ENCODE measurements at places on chromosomes 1 and 21. TPM values are rescaled to one million over a fixed set of nuclear protein-coding genes. Genes with fewer than 3 reads are reported as not detected.

- H3K27me3 ChIP-seq: peaks cover 5% of the 10 kb centered on the region
- no peak for DNase-seq
- H3K36me3 ChIP-seq: no peaks in the 10 kb centered on the region
- H3K4me1 ChIP-seq: no peaks in the 10 kb centered on the region
Measured at GRCh38 chr1:12636098-12636950, 7.6 kb upstream of the AADACL4 start.

- no peaks in the 10 kb centered on the region for H3K4me1 ChIP-seq
- no peak overlapping the region for H3K4me3 ChIP-seq
- peak; percentile 86 for DNase-seq
- H3K36me3 ChIP-seq: no peaks in the 10 kb centered on the region
- no peak overlapping the region for H3K27ac ChIP-seq
- H3K27me3 ChIP-seq: no peaks in the 10 kb centered on the region
Measured at GRCh38 chr1:33086384-33086850, 5.5 kb downstream of the AZIN2 start.

GRCh38 chr1:247716546-247716945, at the start of gene OR6F1:
TSS of gene OR6F1 (minus strand) at chr1:247716646. CDS start at chr1:247712755, 3,891 bp downstream.
- no peak within 1 kb of the TSS for H3K4me3 ChIP-seq
- no peaks in the 10 kb centered on the region for H3K36me3 ChIP-seq
- H3K27me3 ChIP-seq: no peaks in the 10 kb centered on the region
- DNase-seq: no peak
- no peaks in the 10 kb centered on the region for H3K4me1 ChIP-seq

GRCh38 chr1:81330521-81330920, 470.2 kb upstream of the ADGRL2 start:
- no peak overlapping the region for H3K4me3 ChIP-seq
- no peak overlapping the region for H3K27ac ChIP-seq
- DNase-seq: no peak
- H3K36me3 ChIP-seq: no peaks in the 10 kb centered on the region
- no peaks in the 10 kb centered on the region for H3K27me3 ChIP-seq

- no peak overlapping the region for H3K27ac ChIP-seq
- no peak for DNase-seq
Measured at GRCh38 chr1:106613068-106613467, 443.4 kb upstream of the PRMT6 start.

GRCh38 chr1:109391626-109392025, 6.1 kb downstream of the SORT1 start:
- H3K36me3 ChIP-seq: no peaks in the 10 kb centered on the region
- H3K4me3 ChIP-seq: peak overlapping the region; percentile 34

DNA sequence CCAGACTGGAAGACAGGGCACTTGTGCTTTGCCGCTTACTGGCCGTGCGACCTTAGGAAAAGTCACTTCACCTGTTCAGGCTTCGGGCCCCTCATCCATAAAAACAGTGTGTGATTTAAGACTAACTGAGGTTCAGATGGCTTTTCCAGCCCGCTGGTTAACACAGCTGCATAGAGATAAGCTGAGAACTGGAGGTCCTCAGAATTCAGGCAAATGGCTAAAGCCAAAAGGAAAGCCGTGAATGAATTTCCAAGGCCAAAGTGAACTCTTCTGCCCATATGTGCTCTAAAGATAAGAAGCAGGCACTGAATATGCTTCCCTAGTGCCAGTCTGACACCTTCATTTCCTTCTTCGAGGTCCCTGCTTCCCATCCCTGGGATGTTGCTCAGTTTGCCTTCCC, 23.5 kb upstream of the SARS1 start:
- H3K27ac ChIP-seq: no peak overlapping the region
- H3K4me3 ChIP-seq: no peak overlapping the region
- H3K36me3 ChIP-seq: no peaks in the 10 kb centered on the region

Gene RAB3B
- total RNA-seq: 7.2 TPM

Gene KANK4
- not detected for total RNA-seq

- no peaks in the 10 kb centered on the region for H3K36me3 ChIP-seq
- peaks cover 61% of the 10 kb centered on the region for H3K27me3 ChIP-seq
- peak within 1 kb of the TSS; percentile 49 for H3K4me3 ChIP-seq
- DNase-seq: peak; percentile 57
- H3K27ac ChIP-seq: no peak within 1 kb of the TSS
Measured at GRCh38 chr1:44405031-44405797, at the start of gene RNF220. TSS of gene RNF220 (plus strand) at chr1:44405255.

Gene LYPD8
- not detected for total RNA-seq

DNA sequence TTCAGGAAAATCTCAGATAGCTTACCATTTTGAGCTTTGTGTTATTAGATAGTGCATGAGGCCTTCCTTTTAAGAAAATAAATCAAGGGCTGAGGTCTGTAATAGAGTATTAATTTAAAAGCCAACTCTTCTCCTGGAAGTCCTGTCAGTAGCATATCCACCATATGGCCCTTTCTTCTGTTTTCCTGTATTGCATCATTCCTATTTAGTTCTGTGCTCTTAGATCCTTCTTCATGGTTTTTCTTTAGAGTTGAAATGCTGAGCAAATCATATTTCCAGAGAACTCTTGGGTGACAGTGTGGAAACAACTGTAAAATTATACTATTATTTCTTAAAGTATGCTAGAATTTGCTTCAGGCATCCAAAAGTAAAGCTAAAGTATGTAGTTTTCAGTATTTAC, 91.7 kb downstream of the TTC3 start:
- no peaks in the 10 kb centered on the region for H3K27me3 ChIP-seq
- no peak overlapping the region for H3K4me3 ChIP-seq
- H3K4me1 ChIP-seq: no peaks in the 10 kb centered on the region
- no peak for DNase-seq
- H3K27ac ChIP-seq: no peak overlapping the region

Gene OPTC
- total RNA-seq: not detected

Gene PRR9
- not detected for total RNA-seq

Gene OR2AK2
- total RNA-seq: not detected

Gene LIN28A
- not detected for total RNA-seq

Gene LGR6
- not detected for total RNA-seq

DNA sequence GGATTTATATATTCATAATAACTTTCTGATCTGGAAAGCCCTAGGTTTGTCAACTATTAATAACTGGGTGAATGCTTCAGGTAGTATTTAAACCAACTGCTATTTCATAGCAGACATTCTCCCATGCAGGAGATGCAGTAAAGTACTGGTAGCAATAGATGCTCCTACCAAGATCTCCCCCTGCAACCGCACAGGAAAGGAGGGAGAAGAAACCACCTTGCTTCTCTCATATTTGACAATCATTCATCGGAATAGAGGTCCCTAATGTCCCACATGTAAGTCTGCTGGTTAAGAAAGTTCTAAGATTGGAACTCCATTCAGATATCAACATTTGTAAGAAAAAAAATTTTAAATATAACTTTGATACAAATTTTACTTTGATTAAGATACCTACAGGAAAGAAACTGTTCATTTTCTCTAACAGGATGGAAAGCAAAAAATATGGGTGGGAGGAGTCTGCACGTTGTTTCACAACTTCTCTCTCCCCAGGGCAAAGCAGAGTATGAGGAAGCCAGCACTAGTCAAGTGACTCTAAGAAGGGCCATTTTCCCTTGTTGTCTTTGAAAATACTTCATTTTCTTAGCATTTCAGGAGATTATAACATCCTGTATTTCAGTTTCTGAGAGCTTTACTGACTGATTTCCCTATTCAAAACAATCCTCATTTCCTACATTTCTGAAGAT, at the start of gene PYHIN1:
TSS of gene PYHIN1 (plus strand) at position 498 of the 683 bp plus-strand sequence. CDS start 5,359 bp downstream, outside the sequence.
- H3K36me3 ChIP-seq: no peaks in the 10 kb centered on the region
- no peak for DNase-seq
- no peak within 1 kb of the TSS for H3K27ac ChIP-seq
- no peaks in the 10 kb centered on the region for H3K4me1 ChIP-seq
- no peak within 1 kb of the TSS for H3K4me3 ChIP-seq

GRCh38 chr1:116770625-116771024, 16.4 kb downstream of the CD2 start:
- H3K4me3 ChIP-seq: no peak overlapping the region
- no peaks in the 10 kb centered on the region for H3K4me1 ChIP-seq
- no peaks in the 10 kb centered on the region for H3K36me3 ChIP-seq
- DNase-seq: no peak
- H3K27ac ChIP-seq: no peak overlapping the region

GRCh38 chr1:35506960-35507912, 50.0 kb downstream of the KIAA0319L start:
- H3K36me3 ChIP-seq: no peaks in the 10 kb centered on the region
- no peaks in the 10 kb centered on the region for H3K27me3 ChIP-seq
- DNase-seq: no peak
- peaks cover 10% of the 10 kb centered on the region for H3K4me1 ChIP-seq

DNA sequence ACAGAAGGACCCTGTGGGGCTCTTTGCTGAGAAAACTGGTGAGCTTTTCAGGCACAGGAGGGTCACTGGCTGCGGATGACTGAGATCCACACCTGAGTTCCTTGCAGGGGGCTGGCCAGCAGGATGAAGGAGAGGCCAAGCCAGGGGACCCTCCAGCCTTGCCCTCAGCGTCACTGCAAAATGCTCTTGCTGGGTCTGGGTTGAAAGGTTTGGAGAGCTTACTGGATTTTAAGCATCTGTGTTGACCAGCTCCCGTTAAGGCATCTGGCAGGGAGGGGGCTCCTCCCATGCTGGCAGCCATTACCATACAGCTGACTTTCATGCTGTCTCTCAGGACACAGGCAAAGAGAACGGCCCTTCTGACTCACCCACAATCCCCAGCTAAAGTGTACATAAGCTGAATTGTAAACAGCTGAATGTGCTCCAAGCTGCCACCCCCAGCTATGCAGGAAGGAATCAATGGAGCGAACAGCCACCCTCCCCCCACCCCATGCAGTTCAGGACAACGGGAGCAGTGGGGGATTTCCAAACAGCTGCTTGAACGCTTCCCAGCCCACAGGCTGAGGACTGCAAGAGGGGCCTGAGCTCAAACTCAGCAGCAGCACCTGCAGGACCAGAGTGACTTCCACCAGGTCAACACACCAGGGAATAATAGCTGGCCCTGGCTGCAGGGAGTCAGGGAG, 21.3 kb upstream of the A3GALT2 start:
- peaks cover 71% of the 10 kb centered on the region for H3K4me1 ChIP-seq
- peaks cover 4% of the 10 kb centered on the region for H3K36me3 ChIP-seq
- peak; percentile 99 for DNase-seq
- no peaks in the 10 kb centered on the region for H3K27me3 ChIP-seq
- H3K4me3 ChIP-seq: peak overlapping the region; percentile 21

DNA sequence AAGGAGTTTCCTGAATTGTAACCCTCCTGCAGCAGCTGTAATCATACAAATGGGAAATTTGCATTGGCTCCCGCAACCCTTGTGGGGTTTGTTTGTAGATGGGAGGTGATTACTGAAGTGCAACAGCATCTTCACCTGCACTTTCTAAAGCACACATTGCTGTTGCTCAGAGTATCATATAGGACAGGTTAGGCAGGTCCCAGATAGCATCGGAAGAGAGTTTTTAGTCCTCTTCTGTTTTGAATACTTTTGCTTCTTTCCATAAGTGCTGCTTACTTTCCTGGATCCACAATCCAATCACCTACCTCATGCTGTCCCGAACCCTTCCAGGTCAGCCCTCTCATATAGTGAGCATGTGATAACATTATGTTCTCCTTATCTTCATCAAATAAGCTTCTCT, 300.4 kb downstream of the PTPRC start:
- H3K36me3 ChIP-seq: no peaks in the 10 kb centered on the region
- no peak overlapping the region for H3K27ac ChIP-seq
- DNase-seq: no peak
- no peak overlapping the region for H3K4me3 ChIP-seq
- no peaks in the 10 kb centered on the region for H3K4me1 ChIP-seq

- H3K27me3 ChIP-seq: no peaks in the 10 kb centered on the region
- H3K4me3 ChIP-seq: no peak overlapping the region
- no peak overlapping the region for H3K27ac ChIP-seq
- H3K4me1 ChIP-seq: no peaks in the 10 kb centered on the region
Measured at GRCh38 chr1:7592120-7592798, 178.8 kb upstream of the VAMP3 start.

GRCh38 chr1:236945002-236945401, 59.2 kb downstream of the MT1HL1 start:
- DNase-seq: no peak
- no peaks in the 10 kb centered on the region for H3K36me3 ChIP-seq
- no peak overlapping the region for H3K4me3 ChIP-seq
- H3K4me1 ChIP-seq: no peaks in the 10 kb centered on the region
- no peaks in the 10 kb centered on the region for H3K27me3 ChIP-seq

DNA sequence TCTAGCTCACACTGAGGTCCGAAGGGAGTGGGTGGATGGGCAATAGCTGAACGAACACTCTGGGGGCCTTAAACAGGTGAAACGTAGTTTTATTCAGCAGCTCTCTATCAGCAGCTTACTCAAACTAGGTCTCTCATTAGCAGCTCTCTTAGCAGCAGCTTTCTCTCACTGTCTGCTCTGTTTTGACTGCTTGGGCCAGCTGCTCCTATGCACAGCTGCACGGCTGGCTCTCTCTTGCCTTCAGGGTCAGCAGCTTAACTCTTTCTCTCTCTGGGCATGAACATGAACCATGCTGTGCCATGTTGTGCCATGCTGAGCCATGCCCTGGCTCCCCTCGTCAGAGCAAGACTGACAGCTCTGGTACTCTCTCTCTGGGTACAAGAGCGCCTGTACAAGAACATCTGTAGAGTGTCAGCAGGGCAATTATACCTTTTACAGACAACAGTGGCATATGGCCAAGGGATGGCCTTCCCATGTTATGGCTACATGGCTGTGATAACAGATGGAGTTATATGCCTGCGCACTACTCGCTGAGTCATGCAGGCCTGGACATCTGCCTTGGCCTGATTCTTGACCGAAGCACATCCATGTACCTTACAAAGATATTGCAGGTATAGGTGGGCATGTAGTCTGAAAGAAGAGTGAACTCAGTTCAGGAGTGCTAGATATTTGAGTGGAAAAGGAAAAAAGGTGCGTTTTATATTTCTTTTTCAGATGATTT, 152.4 kb downstream of the LEPR start:
- no peaks in the 10 kb centered on the region for H3K36me3 ChIP-seq
- H3K27ac ChIP-seq: no peak overlapping the region
- H3K4me1 ChIP-seq: no peaks in the 10 kb centered on the region
- no peak for DNase-seq

GRCh38 chr1:211625040-211625439, 46.1 kb upstream of the SLC30A1 start:
- no peaks in the 10 kb centered on the region for H3K36me3 ChIP-seq
- no peaks in the 10 kb centered on the region for H3K4me1 ChIP-seq
- H3K27ac ChIP-seq: no peak overlapping the region

GRCh38 chr1:9798236-9799130, 25.3 kb downstream of the CLSTN1 start:
- H3K27me3 ChIP-seq: no peaks in the 10 kb centered on the region
- no peak overlapping the region for H3K4me3 ChIP-seq
- H3K4me1 ChIP-seq: no peaks in the 10 kb centered on the region
- no peak overlapping the region for H3K27ac ChIP-seq

Gene RBM34
- 64.1 TPM for total RNA-seq

GRCh38 chr1:67162954-67163353, 3.3 kb upstream of the IL23R start:
- no peak overlapping the region for H3K27ac ChIP-seq
- H3K4me1 ChIP-seq: no peaks in the 10 kb centered on the region
- H3K36me3 ChIP-seq: no peaks in the 10 kb centered on the region
- no peak overlapping the region for H3K4me3 ChIP-seq
